ENCODE measurements at places on chromosomes 6 and 20.

DNA sequence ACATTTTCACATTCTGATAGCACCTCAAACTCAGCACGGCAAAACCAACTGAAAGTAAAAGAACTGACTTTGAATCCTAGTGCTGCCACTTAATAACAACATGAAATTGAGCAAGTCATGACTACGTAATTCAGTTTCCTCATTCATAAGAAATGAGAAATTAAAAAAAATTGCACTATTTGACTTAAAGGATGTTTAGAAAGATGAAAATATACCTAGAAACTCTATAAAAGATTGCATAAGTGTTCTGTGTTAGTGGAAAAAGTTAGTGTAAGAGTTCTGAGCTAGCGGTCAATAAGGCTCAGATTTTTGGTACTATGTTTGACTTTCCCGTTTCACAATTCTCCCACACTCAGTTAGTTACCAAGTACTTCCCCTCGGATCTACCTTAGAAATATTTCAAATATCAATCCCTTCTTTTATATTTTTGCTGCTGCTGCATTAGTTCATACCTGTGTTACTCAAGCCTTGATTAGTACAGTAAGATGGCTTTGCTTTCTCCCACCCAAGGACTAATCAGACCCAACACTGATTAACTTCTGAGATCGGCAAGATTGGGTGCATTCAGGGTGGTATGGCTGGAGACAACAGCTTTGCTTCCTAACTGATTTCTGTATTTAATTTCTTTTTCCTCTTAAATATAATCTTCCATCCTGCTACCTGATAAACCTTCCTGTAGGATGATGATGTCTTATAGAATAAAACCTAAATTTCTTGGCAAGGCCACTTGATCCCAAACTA, 25.9 kb downstream of the ECHDC1 start:
- DNase-seq, result no peak

- no peak for DNase-seq
Measured at GRCh38 chr6:137423451-137424168, 70.6 kb downstream of the OLIG3 start.

GRCh38 chr6:118285791-118286190, 262.3 kb upstream of the PLN start:
- DNase-seq, result no peak

- DNase-seq, result no peak
Measured at GRCh38 chr20:40956542-40957264, 71.9 kb upstream of the TOP1 start.

DNA sequence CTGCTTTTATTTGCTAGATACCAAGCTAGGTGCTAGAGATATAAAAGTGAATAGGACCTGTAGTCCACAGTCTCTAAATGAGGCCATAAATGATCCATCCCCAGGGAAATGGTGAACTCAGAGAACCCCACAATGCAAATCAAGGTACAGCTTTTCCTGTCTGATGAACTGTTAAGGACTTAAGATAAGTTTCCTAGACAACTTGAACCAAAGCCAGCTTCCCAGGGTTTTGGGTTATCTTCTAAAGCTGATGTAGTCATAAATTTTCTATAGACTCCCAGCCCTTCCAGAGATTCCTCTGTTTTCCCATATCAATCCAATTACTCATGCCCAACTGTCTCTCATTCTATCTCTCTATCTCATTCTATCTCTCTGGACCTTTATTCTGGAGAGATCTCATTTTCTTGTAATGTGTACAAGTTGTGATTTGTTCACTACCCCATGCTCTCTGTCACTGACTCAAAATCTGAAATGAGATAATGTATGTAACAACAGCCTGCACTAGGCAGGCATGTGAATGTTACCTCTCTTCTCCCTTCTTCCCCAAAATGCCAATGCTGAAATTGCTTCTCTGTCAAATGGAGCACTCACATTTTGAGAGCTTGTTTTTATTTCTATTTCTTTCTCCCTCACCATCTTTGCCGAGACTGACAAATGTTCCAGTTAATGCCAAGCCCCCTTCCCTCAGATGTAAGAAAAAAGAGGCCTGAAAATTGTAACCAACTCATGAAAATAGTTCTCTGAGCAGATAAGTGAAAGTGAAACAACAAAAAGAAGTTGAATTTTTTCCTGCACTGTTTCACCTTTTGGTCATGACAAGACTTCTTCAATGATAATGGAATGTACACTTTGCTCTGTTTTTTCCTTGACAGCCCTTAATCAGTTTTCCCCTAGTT, 279.9 kb downstream of the SLC35F1 start:
- no peak for DNase-seq

DNA sequence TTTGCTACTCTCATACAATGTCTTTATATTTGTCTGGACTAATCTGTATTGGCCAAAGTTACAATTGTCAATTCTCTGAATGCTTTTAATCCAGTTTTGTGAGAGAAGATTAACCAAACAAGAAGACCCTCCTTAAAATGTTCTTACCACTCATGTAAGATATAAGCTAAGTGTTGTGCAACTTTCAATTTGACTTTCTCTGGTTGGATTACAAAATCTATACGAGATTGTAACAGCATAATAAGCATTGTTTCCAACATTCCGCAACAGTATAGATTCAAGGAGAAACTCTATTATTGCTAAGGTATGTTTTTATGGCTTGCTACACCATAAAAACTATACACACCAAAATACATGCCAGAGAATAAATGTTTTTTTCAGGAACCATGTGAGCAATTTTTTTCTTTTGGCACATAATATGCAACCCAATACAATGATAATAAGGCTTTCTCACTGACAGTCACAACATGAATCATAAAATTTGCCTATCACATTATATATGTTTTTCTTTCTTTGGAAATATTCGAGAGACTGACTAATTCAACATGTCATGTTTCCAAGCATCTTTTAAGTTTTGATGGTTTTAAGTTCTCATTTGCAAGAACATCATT, 12.2 kb upstream of the TRPC4AP start:
- DNase-seq, result no peak

DNA sequence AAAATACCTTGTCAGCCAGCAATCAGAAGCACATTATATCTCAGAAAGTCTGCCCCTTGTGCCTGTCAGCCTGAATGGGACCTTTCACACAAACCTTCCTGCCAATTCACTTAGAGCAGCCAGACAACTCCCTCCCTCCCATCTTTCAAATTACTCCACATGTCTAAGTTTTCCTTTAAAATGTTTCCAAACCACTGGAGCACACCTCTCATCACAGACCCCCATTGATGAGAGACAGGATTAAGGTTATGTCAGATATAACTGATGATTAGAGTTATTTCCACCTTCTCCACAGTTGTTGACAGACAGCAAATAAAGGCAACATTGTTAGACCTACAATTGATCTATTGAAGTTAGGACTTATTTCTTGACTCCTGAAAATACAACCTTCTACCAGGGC, 408.4 kb downstream of the PLCB1 start:
- DNase-seq, result no peak

DNA sequence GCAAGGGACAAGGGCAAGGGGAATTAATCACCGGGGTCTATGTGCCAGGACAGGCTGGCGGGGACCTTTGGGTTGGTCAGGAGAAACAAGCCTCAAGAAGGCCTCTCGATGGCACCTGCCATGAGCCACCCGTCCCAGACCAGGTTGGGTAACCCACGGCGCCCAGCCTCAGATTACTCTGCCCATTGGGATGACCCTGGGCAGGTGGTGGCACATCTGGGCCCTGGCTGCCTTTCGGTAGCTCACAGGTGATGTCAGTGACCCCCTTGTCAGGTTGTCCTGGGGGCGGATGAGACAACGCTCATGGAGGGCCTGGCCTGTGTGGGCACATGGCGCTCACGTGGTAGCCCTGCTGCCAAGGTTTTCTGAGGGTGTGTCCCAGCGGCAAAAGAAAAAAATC, 152.2 kb downstream of the SYCP2 start:
- no peak for DNase-seq

DNA sequence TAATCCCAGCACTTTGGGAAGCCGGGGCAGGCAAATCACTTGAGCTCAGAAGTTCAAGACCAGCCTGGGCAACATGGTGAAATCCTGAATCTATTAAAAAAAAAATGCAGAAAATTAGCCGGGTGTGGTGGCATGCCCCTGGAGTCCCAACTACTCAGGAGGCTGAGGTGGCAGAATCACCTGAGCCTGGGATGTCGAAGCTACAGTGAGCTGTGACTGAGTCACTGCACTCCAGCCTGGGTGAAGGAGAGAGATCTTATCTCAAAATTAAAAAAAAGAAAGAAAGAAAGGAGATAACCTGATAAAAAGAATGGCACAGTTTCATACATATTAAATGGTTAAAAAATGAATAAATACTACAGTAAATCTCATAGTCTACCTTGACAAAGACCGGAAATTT, 123.6 kb upstream of the TNFAIP3 start:
- no peak for DNase-seq

- DNase-seq, result no peak
Measured at GRCh38 chr6:2804516-2804915, 37.1 kb downstream of the SERPINB1 start.

- DNase-seq, result no peak
Measured at GRCh38 chr6:116369964-116370759, 585 bp upstream of the DSE start.

GRCh38 chr6:33599413-33599938, 19.4 kb upstream of the BAK1 start:
- no peak for DNase-seq

DNA sequence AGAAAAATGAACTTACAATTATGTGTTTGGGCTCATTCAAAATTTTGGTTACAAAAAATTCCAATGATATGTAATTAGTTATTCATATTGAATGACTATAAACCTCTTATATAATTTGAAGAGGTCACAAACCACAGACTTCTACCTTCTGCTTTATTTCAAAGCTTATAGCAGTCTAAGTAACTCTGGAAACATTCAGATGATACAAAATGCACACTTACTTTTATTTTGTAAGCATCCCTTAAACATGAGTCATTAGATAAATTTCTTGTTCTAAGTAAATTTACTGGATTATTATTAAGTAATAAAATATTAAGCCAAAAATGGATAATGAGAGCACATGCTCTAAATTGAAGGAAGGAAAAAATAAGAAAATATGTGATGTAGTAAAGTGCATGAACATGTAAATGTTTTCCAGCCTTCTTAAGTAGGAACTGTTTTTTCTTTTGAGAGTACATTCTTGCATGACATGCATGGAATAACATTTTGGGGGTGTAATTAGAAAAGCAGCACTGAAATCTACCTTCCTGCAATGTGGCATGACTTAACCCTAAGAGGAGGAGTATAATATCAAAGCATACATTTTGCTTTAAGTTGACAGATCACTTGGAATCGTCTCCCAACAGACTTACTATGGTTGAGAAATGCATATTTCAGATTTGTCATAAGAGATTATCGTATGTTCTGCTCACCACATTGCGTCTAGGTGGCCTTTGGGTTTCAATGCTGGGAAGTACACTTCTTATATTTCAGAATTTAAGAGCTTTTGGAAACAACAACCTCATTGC, 372.7 kb upstream of the HSF2 start:
- no peak for DNase-seq

- DNase-seq, result no peak
Measured at GRCh38 chr6:160679402-160679769, 15.3 kb upstream of the LPA start.

DNA sequence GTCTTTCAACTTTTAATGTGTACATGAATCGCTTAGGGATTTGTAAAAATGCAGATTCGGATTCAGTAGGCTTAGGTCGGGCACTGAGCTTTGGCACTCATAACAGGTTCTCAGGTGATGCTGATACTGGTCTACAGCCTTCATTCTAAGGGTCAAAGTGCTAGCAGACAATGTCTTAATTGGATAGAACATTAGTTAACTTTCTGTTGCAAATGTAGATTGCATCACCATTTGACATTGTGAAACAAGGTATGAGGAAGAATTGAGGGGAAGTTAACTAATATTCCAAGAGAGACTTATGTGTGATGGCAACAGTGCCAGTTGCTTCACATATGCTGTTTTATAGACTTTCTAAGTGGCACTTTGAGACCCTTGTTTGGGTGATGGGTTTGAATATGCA, 86.9 kb downstream of the MLIP start:
- no peak for DNase-seq

- DNase-seq, result no peak
Measured at GRCh38 chr20:23235173-23236027, 115.2 kb upstream of the NXT1 start.

GRCh38 chr6:143872201-143872600, 7.9 kb downstream of the ZC2HC1B start:
- no peak for DNase-seq

Measured in central memory CD4-positive, alpha-beta T cell (primary cell).